ENCODE measurements at places on chromosomes 13 and 19. TPM values are rescaled to one million over a fixed set of nuclear protein-coding genes. Genes with fewer than 3 reads are reported as not detected.

Gene LRRC4B
- total RNA-seq, result not detected

Gene ZNF729
- not detected for total RNA-seq

Gene MAST1
- 0.20 TPM for total RNA-seq

Gene ZNF66
- total RNA-seq, result 19.1 TPM

Gene COL4A1
- not detected for total RNA-seq

Gene LAIR2
- total RNA-seq, result not detected

Gene UBE2L5
- 0.42 TPM for total RNA-seq

Gene TIMM50
- 63.8 TPM for total RNA-seq
